ENCODE measurements at places on chromosomes 1 and 21. TPM values are rescaled to one million over a fixed set of nuclear protein-coding genes. Genes with fewer than 3 reads are reported as not detected.

DNA sequence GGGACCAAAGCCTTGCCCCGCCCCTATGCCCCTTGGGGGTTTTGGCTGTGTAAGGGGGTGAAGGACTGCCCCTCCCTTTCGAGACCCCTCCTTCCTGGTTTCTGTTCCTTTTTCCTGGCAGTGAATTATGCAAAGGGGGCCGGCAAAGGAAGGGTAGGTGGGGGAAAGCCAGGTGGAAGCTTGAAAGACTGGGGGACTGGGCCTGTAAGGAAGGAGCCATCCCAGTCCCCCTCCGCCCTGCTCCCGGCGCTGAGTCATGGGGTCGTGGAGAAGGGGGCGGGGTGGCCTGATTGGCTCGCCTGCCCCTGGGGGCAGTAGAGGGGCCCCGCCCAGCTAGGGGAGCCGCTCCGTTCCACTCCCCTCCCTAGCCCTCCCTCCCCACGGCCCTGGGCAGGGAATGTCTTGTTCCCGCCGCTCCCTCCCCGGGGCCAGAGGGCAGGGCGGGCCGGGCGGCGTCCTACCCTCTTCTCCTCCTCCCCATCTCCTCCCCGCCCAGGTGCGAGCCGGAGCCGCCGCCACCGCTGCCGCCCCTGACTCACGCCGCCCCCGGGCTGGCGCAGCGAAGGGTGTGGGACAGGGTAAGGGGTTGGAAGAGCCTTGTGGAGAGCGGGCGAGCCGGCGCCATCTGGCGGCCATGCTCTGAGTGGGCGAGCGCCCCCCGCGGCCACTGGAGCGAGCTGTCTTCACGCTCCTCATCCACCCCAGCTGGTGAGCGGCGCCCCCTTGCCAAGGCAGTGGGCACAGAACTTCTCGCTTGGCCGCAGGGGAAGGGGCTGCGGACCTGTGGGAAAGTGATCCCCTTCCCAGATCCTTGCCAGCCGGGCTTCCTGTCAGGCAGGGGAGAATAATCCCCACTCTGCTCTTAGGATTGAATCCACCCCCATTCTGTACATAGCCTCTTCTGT lies 14.7 kb downstream of the ZBTB7B start:
- peak overlapping the region; percentile 41 for H3K4me3 ChIP-seq
- H3K4me1 ChIP-seq: peaks cover 6% of the 10 kb centered on the region
- DNase-seq: peak; percentile 83
- peak overlapping the region; percentile 41 for H3K27ac ChIP-seq
- no peaks in the 10 kb centered on the region for H3K27me3 ChIP-seq

DNA sequence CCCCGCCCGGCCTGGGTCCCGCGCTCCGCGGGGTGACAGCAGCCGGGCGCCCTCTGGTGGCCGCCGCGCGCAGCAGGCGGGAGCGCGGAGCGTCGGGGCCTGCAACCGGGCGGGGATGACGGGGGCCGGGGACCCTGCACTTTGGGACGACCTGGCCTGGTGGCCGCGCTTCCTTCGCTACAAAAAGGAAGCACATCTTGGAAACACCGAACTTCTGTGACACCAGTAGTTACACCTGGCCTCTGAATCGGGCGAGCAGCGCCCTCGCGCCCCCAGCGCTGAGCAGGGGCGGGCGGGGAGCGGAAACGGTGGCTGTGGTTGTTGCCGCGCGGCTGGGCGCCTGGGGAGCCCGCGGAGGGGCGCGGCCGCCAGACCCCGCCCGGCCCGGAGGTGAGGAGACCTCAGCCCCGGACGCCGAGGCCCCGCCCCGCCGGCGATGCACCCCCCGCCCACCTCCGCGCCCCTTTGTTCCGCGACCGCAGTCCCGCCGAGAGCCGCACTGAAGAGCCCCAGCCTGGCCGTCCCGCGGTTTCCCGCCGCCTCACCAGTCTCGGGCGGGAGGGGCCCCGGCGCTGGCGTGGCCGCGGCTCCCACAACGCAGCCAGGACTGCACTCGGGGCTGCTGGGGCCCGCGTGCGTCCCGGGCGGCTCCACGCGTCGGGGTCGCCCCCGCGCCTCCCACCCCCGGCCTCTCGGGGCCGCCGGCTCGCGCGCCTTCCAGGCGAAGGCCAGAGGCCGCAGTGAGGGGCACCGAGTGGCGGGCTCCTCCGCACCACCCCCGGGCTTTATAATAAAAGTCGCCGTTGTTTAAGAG lies 59.3 kb downstream of the H3-3A start:
- H3K27ac ChIP-seq: peak overlapping the region; percentile 46
- H3K27me3 ChIP-seq: peaks cover 3% of the 10 kb centered on the region
- H3K4me1 ChIP-seq: peaks cover 2% of the 10 kb centered on the region
- peak overlapping the region; percentile 66 for H3K4me3 ChIP-seq
- peak; percentile 26 for DNase-seq

DNA sequence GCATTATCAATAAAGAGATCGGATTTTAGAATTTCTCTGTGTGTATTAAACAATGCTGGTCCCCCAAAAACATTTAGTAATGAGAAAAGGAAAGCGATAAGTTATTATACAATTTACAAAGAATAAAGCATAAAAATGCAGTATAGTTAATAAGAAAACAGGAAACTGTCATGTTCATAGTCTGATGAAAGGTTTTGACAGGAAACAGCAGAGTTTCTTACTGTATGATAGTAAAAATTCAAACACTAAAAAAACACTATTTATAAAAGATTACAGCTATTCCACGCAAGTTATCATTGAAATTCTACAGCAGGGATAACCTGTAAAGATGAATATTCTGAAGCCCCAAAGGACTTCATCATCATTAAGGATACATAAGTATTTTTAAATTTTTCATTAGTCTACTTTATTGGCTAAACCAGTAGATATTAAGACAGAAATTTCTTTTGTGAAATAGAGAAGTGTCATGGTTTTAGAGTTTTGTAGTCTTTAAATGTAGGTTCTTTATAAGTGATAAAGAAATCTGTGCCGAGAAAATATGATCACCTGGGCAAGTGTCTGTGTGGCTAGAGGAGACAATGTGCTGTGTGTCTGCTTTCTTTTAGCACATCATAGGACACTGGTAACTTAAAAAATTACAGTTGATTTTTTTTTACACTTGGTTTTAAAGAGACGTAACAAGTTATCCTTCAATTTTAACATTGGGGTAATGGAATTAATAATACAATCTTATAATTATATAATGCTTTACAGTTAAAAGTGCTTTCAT lies 49.7 kb upstream of the GFI1 start:
- no peak for DNase-seq
- no peaks in the 10 kb centered on the region for H3K36me3 ChIP-seq
- H3K27me3 ChIP-seq: no peaks in the 10 kb centered on the region

DNA sequence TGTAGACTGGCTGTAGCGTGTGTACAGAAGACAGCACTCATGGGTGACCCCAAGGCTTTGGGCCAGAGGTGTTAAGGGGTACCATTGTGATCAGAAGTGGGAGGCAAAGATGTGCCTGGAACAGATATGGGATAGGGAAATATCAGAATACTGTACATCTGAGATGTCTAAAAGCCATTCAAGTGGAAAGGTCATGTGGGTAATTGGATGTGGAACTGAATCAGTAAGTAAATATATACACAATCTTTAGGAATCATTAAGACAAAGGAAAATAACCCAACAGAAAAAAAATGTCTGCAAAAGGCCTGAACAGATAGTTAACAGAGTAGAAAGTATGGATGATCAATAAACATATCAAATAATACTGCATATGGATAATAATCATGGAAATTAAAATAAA lies 26.5 kb downstream of the OR13G1 start:
- no peaks in the 10 kb centered on the region for H3K36me3 ChIP-seq
- no peak for DNase-seq
- H3K4me1 ChIP-seq: no peaks in the 10 kb centered on the region

DNA sequence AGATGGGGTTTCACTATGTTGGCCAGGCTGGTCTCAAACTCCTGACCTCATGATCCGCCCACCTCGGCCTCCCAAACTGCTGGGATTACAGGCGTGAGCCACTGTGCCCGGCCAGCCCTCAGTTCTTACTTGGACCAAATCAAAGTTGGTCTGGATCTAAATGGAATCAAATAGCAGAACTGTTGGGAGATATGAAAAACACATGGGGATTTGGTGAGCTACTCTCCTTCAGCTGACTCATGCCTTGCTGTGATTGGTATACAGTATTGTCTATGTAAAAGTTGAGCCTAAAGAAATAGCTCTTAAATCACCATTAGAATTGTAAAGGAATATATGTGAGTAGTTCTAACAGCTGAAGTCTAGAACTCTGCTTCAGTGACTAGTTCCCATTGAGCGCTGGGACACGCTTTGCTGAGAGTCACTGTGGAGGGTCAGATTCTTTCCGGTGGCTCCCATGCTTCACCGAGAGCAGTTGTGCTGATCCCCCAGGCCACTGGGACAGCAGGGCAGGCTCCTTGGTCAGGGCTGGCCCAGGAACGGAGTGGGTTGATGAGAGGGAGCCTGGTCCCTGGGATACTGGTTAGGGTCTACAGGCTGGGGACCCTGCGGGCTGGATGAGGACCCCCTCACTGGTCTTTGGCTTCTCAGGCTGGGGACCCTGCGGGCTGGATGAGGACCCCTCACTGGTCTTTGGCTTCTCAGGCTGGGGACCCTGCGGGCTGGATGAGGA lies 14.0 kb downstream of the PKNOX1 start:
- no peak overlapping the region for H3K4me3 ChIP-seq
- peaks cover 34% of the 10 kb centered on the region for H3K4me1 ChIP-seq
- no peaks in the 10 kb centered on the region for H3K36me3 ChIP-seq
- H3K27ac ChIP-seq: peak overlapping the region; percentile 92
- H3K27me3 ChIP-seq: no peaks in the 10 kb centered on the region

- H3K36me3 ChIP-seq: no peaks in the 10 kb centered on the region
- no peak overlapping the region for H3K4me3 ChIP-seq
- H3K4me1 ChIP-seq: peaks cover 4% of the 10 kb centered on the region
- no peak overlapping the region for H3K27ac ChIP-seq
Observed at GRCh38 chr1:222979561-222979960, 163.5 kb downstream of the TLR5 start.

DNA sequence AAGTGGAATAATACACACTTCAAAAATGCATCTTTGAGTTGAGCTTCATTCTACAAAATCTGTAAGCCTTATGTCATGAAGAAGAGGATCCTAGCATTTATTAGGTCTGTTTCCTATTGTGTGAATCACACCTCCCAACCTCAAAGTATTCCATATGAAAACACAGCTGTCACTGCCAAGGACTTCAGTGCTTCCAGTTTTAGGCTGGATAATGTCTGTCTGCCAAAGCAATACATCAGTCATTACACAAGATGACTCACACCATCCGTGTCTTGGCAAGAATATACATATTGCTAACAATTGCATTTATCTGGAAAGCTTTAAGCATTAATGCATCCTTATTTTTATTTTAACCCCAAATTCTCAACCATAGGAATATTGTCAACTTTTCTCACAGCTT lies 125.7 kb upstream of the TMPRSS15 start:
- no peak for DNase-seq
- no peak overlapping the region for H3K27ac ChIP-seq
- no peaks in the 10 kb centered on the region for H3K27me3 ChIP-seq
- no peaks in the 10 kb centered on the region for H3K4me1 ChIP-seq
- H3K4me3 ChIP-seq: no peak overlapping the region
- no peaks in the 10 kb centered on the region for H3K36me3 ChIP-seq

DNA sequence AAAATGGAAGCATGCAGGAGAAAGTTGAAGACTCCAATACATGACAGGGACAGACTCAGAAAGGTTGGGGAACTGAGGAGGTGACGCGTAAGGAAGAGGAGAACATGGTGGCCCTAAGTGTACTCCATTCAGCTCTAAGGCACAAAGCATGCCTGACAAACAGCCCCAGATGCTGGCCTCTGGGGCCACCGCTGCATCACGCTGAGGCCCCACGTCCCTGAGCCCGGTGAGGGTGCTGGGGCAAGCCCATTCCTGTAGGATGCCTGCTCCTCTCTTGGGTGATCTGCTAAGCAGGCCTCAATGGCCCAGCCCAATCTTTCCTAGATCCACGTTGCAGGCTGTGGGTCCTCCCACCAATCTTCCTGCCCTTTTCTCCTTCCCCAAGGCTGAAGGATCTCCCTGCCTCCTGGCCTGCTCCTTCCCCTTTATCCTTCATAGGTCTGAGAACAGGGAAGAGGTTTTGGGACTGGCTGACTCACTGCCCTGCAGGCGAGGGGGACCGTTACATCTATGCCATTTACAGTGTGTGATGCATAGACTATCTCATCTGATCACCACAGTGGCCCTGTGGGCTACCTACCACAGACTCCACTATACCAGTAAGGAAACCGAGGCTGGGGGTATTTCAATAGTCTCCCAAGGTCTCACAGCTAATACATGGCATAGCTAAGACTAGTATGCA lies 16.8 kb upstream of the NID1 start:
- DNase-seq: no peak
- H3K27me3 ChIP-seq: no peaks in the 10 kb centered on the region
- no peak overlapping the region for H3K27ac ChIP-seq
- peaks cover 5% of the 10 kb centered on the region for H3K4me1 ChIP-seq
- H3K4me3 ChIP-seq: no peak overlapping the region

DNA sequence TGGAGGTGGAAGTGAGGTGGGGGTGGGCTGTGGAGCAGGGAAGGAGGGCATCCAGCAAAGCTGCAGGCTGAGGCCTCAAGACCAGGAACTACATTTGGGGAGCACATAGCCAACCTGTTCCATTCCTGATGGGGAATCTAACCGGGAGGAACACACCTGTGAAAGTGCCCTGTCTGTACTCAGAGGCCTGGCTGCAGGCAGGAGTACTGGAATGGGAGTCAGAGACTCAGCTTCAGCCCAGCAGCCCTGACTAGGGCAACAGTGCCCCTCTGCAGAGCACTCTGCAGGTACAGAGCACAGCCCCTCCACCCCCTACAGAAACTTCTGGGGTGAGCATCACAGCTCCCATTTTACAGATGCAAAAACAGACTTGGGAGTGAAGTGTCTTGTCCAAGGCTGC lies 126.4 kb downstream of the DMRTB1 start:
- no peak overlapping the region for H3K27ac ChIP-seq
- no peak for DNase-seq
- peaks cover 2% of the 10 kb centered on the region for H3K27me3 ChIP-seq
- H3K4me3 ChIP-seq: no peak overlapping the region

DNA sequence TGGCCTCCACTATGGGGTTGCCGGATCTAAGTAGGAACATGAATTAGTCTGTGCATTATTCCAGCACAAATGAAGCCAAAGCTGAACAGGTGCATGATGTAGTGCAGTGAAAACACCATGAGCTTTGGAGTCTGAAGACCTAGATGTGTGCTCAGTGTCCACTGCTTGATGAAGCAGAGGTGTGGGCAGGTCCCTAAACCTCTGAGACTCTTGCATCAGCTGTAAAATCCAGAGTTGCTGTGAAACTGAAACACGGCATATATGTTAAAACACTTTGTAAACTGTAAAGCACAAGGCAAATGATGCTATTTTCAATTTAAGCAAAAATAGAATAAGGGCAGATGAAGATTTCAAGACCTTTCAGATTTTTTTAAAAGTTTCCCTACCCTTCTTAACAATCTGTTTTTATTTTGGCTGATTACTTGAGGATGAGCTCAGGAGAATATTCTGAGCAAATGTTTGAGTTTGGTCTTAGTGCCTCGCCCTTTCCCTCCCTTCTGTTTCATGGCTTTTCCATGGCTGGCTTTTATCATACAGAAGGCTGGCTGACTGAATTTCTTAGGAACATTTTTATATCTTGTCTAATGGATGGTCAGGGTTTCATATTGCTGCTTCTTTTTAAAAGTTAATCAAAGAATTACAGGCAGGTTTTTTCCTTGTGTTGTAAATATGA lies 221.8 kb downstream of the NTNG1 start:
- H3K36me3 ChIP-seq: no peaks in the 10 kb centered on the region
- H3K4me3 ChIP-seq: no peak overlapping the region
- DNase-seq: no peak
- no peaks in the 10 kb centered on the region for H3K27me3 ChIP-seq

GRCh38 chr1:114278911-114279310 lies 125.2 kb upstream of the SYT6 start:
- no peak overlapping the region for H3K4me3 ChIP-seq
- no peaks in the 10 kb centered on the region for H3K4me1 ChIP-seq

The NR5A2 gene
- total RNA-seq: under 0.01 TPM

The TNFRSF14 gene
- 1.3 TPM for total RNA-seq

The ADORA3 gene
- total RNA-seq: not detected

The LAMC1 gene
- 394 TPM for total RNA-seq

The ERG gene
- total RNA-seq: not detected

The FCRL1 gene
- total RNA-seq: not detected

The ADAMTSL4 gene
- total RNA-seq: 0.56 TPM

The CENPF gene
- total RNA-seq: 51.8 TPM

Data from IMR-90 (cell line).